ENCODE measurements at places on chromosomes 7 and 10.

DNA sequence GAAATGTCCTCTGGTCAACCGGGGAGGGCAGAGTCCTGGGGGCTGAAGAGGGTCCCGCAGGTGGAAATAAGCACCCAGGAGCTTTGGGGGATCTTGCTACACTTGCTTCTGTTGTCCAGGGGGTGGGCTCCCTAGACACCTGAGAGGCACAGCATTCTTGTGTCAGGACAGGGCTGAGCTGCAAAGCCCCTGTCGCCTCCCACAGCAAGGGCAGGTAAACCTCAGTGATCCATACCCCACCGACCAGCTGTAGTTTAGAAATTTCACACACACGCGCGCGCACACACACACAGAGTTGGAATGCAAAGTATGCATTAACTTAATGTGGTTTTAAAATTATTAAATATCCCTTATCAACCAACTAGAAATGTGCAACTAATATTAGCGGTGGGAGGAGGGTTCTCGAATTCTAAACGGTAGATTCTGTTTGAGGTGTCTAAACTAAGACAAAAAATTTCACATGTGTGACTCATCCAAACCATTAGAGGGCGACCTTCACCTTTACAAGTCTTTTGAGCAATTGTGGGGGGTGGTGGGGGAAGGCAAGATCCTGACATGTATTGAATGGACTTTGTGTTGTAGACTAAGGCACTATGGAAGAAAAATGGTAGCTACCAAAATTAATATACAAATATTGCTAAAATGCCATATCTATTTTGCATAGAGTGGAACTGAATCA is 34.3 kb upstream of the PTF1A start:
- H3K36me3 ChIP-seq: no peaks in the 10 kb centered on the region
- DNase-seq: no peak
- no peak overlapping the region for H3K27ac ChIP-seq
- no peak overlapping the region for H3K4me3 ChIP-seq
- H3K4me1 ChIP-seq: no peaks in the 10 kb centered on the region
- no peaks in the 10 kb centered on the region for H3K27me3 ChIP-seq

DNA sequence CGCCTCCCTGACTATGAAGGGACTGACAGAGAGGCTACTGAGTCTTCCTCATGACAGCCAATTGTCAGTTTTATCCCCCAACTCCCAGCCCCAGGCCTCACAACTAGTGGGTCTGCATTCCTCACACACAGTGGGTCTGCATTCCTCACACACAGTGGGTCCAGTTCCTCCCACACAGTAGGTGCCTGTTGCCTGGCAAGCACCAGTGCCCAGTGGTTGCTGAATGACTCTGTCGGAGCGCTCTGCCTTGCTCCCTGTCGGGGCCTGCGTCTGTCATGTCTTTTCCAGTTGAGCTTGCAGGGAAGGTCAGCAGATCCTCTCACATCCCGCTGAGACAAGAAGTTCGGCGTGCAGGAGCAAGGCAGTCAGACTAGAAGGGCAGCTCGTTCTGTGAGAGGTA is 590.0 kb upstream of the MKI67 start:
- no peak overlapping the region for H3K4me3 ChIP-seq
- no peak overlapping the region for H3K27ac ChIP-seq
- no peak for DNase-seq
- no peaks in the 10 kb centered on the region for H3K36me3 ChIP-seq
- no peaks in the 10 kb centered on the region for H3K4me1 ChIP-seq
- no peaks in the 10 kb centered on the region for H3K27me3 ChIP-seq

GRCh38 chr7:28481091-28481926 is 69.0 kb downstream of the CREB5 start:
- no peak overlapping the region for H3K27ac ChIP-seq
- no peaks in the 10 kb centered on the region for H3K27me3 ChIP-seq
- H3K36me3 ChIP-seq: no peaks in the 10 kb centered on the region
- no peak overlapping the region for H3K4me3 ChIP-seq
- no peaks in the 10 kb centered on the region for H3K4me1 ChIP-seq
- no peak for DNase-seq

DNA sequence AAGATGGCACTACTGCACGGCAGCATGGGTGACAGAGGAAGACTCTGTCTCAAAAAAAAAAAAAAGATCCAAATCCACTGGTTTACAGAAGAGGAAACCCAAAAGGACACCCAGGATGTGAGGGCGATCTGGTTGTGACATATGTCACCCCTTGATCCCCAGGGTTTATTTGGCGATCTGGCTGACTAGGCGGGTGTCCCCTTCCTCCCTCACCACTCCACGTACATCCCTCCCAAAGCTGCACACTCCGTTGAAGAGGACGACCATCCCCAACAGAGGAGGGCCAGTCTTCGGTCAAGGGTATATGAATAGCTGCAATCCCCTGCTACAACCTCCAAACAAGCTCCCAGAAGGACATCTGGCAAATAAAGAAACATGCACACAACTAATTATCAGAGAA is 111.6 kb downstream of the HTR5A start:
- no peaks in the 10 kb centered on the region for H3K36me3 ChIP-seq
- DNase-seq: no peak
- no peak overlapping the region for H3K27ac ChIP-seq
- no peaks in the 10 kb centered on the region for H3K27me3 ChIP-seq
- no peak overlapping the region for H3K4me3 ChIP-seq
- H3K4me1 ChIP-seq: no peaks in the 10 kb centered on the region

DNA sequence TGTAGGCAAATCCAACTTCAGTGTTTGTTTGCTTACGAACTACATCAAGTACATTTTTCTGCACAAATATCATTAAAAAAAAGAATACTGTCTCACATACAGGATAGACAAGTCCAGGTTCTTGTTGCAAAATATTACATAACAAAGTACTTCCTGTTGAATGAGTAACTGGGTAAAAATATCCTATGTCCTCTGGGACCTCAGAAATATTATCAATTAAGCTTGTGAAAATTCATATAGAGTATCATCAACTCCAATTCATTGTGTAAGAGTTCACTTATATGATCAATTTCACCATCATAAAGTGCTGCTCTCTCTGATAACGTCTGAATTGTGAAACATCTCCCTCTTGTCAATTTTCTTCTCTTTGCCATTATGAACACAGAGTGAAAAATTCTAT is 22.6 kb downstream of the HERC4 start:
- no peaks in the 10 kb centered on the region for H3K27me3 ChIP-seq
- H3K4me1 ChIP-seq: no peaks in the 10 kb centered on the region
- DNase-seq: no peak
- H3K27ac ChIP-seq: no peak overlapping the region
- no peaks in the 10 kb centered on the region for H3K36me3 ChIP-seq

DNA sequence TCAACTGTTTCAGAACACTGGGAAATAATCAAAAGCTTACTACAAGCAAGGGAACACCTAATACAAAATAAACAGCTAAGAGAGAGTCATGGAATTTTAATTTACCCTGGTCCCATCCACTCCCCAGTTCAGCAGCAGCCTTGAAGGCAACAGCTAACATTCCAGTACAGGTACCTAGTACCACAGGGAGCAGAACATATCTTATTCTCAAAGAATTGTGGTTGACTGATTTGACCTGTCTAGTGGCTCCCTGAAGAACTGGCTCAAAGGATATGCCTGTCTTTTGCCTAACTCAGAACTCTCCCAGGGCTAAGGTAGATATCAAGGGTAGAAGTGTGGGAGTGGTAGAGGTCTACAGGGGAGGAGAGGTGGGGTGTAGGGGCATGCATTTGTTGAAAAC is 32.3 kb downstream of the SMURF1 start:
- H3K4me3 ChIP-seq: no peak overlapping the region
- H3K36me3 ChIP-seq: no peaks in the 10 kb centered on the region
- no peaks in the 10 kb centered on the region for H3K27me3 ChIP-seq
- no peak overlapping the region for H3K27ac ChIP-seq

DNA sequence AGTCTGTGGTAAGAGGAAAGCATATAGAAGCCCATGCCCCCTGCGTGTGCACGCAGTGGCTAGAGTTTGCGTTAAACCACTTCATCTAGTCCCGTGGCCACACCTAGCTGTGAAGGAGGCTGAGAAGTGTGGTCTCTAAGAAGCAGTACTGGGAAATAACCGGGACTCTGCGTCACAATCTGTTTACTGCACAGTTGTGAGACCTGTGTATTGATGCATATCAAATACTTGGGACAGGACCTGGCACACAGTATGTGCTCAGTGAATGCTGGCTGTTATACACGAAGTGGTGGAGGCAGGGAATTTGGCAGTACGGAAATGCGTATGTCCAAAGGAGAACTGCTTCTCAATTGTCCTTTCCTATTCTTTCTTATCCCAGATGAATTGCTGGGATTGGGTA is 149.5 kb downstream of the ARHGAP21 start:
- no peak for DNase-seq
- no peaks in the 10 kb centered on the region for H3K27me3 ChIP-seq
- no peak overlapping the region for H3K4me3 ChIP-seq

- DNase-seq: no peak
- H3K27ac ChIP-seq: no peak overlapping the region
- no peaks in the 10 kb centered on the region for H3K4me1 ChIP-seq
- no peak overlapping the region for H3K4me3 ChIP-seq
These were observed 56.5 kb upstream of the CREB5 start for GRCh38 chr7:28355635-28356319.

DNA sequence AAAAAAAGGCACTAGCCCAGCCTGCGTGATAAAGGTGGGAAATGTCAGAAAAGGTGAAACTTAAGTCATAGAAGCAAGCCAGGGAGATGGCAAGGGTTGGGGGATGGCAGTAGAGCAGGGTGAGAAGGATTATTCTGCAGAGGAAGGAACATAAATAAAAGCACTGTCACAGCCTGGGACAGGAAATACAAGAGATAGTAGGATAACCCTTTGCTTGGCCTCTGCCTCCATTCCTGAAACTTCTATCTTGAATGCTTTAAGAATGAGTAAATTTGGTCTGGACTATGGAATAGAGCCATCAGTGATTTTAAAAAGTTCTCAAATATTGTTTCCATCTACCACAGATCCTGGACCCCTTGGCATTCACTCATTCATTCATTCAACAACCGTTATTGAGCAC is 50.0 kb downstream of the ABCC2 start:
- no peak overlapping the region for H3K4me3 ChIP-seq
- DNase-seq: no peak
- H3K4me1 ChIP-seq: no peaks in the 10 kb centered on the region
- H3K27me3 ChIP-seq: no peaks in the 10 kb centered on the region
- no peaks in the 10 kb centered on the region for H3K36me3 ChIP-seq
- no peak overlapping the region for H3K27ac ChIP-seq

- H3K4me1 ChIP-seq: no peaks in the 10 kb centered on the region
- H3K4me3 ChIP-seq: no peak overlapping the region
- DNase-seq: no peak
These were observed 2.1 kb downstream of the NFE2L3 start for GRCh38 chr7:26153823-26154783.

Measured in prostate gland (tissue), 2 donors.